ENCODE measurements at places on chromosomes 1 and 21.

DNA sequence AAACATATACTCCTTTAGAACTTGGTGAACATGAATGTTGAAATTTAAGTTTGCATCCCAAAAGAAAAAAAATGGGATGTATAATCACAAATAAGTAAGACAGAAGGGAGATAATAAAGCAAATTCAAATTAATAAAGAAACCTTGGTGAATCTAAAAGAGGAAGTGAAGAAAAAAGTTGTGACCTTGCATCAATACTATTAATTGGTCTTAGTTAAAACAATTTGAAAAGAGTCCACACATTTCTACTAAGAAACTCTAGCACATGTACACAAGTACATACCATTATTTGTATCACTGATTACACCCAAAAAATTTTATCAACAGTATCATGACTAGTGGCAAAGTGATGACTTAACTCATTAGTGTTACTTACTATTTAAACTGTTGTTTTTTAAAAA lies 80.4 kb upstream of the SCYL3 start:
- no peak for DNase-seq

- DNase-seq = no peak
Measured at GRCh38 chr21:41373253-41373652, 11.4 kb downstream of the MX2 start.

GRCh38 chr1:11792106-11792505 lies 13.7 kb downstream of the MTHFR start:
- no peak for DNase-seq

GRCh38 chr1:183885142-183885735 lies 80.3 kb downstream of the RGL1 start:
- DNase-seq = no peak

GRCh38 chr1:203799157-203799556 lies 3.7 kb downstream of the ZBED6 start:
- no peak for DNase-seq

DNA sequence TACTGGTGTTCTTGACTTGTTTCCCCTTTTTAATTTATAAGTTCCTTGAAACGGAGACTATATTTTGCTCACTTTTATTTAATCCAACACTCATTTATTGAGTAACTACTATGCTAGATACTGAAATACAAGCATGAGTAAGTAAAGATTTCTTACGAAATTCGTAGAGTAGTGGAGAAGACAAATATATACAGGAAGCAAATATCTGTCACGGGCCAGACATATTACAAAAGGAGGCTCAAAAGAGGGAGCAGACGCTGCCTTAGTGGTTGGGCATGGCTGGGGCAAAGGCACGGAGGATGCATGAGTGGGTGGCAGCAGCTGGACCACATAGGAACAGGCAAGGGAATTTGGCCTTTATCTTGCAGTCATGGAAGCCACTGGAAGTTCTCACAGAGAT lies 6.8 kb downstream of the NCF2 start:
- no peak for DNase-seq

- DNase-seq = no peak
Measured at GRCh38 chr1:190578017-190578416, 100.4 kb upstream of the BRINP3 start.

GRCh38 chr1:23720256-23720995 lies 22.8 kb upstream of the ELOA start:
- DNase-seq = no peak

GRCh38 chr1:212077028-212077427 lies 41.5 kb downstream of the DTL start:
- DNase-seq = no peak

- DNase-seq = no peak
Measured at GRCh38 chr1:66025188-66025587, 232.5 kb downstream of the PDE4B start.

GRCh38 chr21:26781331-26781730 lies 63.9 kb downstream of the ADAMTS1 start:
- DNase-seq = no peak

DNA sequence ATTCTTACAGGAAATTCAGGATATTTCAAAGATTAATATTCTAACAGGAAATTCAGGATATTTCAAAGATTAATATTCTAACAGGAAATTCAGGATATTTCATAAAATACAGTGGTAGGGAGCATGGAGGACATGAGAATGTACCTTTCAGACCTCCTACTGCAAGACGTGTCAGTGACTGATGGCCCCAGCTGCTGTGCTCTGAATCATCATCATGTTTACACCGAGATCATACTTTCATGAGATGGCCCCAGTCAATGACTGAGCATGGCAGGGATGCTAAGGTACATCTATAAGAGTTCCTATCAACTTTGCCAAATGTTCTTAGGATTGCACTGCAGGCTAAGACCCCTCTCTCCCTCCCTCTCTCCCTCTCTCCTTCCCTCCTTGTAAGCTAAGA lies 69.0 kb downstream of the HFM1 start:
- DNase-seq = no peak

DNA sequence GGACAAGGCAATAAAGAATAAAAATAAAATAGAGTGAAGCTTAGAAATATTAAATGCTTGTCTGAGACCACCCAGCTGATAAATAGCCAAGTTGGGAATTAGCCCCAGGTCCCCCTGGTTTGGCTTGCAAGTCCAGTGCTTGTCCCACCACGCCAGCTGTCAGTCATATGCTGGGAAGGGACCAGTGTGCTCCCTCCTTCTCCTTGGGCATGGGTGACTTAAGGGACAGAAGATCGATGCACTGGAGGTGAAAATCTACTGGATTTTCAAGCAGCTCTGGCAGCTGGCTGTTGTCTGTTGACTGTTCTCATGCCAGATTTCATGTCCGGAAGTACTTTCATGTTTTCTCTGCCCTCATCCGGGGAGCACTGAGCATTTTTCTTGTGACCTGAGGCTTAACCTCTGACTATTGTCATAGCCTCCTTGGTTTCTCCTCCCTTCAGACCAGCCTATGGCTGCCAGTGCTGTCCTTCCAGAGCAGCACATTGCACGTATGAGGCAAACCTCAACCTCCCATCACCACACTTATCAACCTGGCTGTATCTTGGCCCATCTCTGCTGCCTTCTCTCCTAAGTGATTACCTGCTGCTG lies 12.4 kb downstream of the LMOD1 start:
- no peak for DNase-seq

GRCh38 chr1:242006976-242007375 lies 8.1 kb upstream of the MAP1LC3C start:
- no peak for DNase-seq

DNA sequence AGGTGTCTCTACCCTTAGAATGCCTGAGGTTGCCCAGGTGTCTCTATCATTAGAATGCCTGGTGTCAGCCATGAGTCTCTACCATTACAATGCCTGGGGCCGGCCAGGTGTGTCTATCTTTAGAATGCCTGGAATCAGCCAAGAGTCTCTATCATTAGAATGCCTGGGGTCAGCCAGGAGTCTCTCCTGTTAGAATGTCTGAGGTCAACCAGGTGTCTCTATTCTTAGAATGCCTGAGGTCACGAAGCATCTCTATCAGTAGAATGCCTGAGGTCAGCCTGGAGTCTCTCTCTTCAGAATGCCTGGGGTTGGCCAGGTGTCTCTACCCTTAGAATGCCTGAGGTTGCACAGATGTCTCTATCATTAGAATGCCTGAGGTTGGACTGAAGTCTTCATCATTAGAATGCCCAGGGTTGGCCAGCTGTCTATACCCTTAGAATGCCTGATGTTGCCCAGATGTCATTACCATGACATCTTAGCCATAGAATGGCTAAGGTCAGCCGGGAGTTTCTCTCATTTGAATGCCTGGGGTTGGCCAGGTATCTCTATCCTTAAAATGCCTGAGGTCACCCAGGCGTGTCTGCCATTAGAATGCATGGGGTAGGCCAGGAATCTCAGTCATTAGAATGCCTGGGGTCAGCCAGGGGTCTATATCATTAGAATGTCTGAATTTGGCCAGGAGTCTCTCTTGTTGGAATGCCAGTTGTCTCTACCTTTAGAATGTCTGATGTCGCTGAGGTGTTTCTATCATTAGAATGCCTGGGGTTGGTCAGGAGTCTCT lies 44.0 kb downstream of the RNF187 start:
- no peak for DNase-seq

DNA sequence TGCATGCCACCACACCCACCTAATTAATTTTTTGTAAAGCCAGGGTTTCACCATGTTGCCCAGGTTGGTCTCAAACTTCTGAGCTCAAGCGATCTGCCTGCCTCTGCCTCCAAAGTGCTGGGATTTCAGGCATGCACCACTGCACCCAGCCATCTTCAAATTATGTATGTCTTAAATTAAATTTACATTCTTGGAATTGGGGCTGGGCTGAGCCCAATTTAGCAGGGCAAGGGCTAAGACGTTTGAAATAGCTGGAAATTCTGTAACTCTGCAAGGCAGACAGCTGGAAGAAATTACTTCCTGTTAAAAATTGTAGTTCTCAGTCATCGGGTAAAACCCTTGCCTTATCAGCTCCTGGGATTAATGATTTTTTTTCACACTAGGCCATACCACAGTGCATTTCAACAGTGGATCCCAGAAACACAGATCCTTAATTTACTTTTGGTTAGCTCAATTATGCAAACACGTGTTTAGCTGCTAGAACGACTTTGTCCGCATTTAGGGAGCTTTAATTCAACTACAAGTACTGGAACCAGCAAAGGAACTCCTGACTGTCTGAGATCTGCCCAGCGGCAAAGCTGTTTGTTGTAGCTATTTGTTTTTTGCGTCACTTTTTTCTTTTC lies 83.3 kb downstream of the OLFML3 start:
- no peak for DNase-seq

- no peak for DNase-seq
Measured at GRCh38 chr21:15809065-15809464, 79.3 kb downstream of the USP25 start.

GRCh38 chr1:112901387-112901786 lies 54.6 kb downstream of the SLC16A1 start:
- DNase-seq = no peak

- DNase-seq = no peak
Measured at GRCh38 chr1:110601332-110601731, 4.8 kb downstream of the KCNA2 start.

DNA sequence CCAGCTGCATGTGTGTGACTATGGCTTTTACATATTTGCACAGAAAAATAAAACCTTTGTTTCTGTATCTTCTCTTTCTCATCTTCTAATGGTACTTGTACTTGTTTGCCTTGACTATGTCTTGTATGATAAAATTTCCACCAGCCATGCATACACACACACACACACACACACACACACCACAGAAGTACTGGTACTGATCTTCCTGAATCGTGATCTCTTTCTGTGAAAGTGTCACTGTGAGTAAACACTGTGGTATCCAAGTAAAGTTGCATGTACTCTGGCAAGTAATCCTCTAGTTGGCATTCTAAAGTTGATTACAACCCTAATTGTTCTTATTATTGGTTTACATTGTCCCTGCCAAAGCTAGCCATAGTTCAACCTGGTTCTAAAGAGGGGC lies 176.7 kb downstream of the CRB1 start:
- no peak for DNase-seq

- no peak for DNase-seq
Measured at GRCh38 chr1:46184920-46185658, 8.8 kb upstream of the P3R3URF start.

- DNase-seq = no peak
Measured at GRCh38 chr1:23037081-23037740, 17.9 kb downstream of the KDM1A start.

- DNase-seq = no peak
Measured at GRCh38 chr1:26097696-26098095, 13.9 kb upstream of the PDIK1L start.

Data from NCI-H187 (cell line).